Endothelial cell (in vitro differentiated cells): ENCODE measurements at places on chromosomes 7 and 10. TPM values are rescaled to one million over a fixed set of nuclear protein-coding genes. Genes with fewer than 3 reads are reported as not detected.

DNA sequence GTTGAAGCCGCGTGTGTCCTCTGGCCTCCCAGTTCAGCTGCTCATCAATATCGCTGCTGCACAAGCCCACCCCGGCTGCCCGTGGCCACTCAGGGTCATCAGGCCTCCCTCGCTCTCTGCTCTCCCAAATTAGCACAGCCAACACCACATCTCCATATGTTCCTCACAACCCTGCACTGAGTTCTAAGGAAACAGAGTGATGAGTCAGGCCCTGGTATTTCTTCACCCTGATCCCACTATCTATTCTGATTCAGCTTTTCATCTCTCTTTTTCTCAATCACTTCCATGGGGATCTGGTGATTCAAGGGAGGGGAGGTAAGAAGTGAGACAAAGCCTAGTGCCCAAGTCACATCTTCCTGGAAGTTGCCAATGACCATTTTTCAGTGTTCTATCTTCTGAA, 23.8 kb downstream of the CYTH3 start:
- H3K4me3 ChIP-seq: no peak overlapping the region
- no peak for DNase-seq
- H3K27me3 ChIP-seq: peaks cover 1% of the 10 kb centered on the region
- peaks cover 17% of the 10 kb centered on the region for H3K4me1 ChIP-seq
- no peak overlapping the region for H3K27ac ChIP-seq

- H3K27ac ChIP-seq: no peak overlapping the region
- no peak overlapping the region for H3K4me3 ChIP-seq
- H3K4me1 ChIP-seq: peaks cover 6% of the 10 kb centered on the region
- H3K27me3 ChIP-seq: no peaks in the 10 kb centered on the region
Observed at GRCh38 chr10:127012769-127013152, 107.5 kb downstream of the DOCK1 start.

- H3K4me3 ChIP-seq: no peak overlapping the region
- peaks cover 6% of the 10 kb centered on the region for H3K36me3 ChIP-seq
- no peak overlapping the region for H3K27ac ChIP-seq
Observed at GRCh38 chr10:124210263-124210662, 116.9 kb upstream of the CHST15 start.

DNA sequence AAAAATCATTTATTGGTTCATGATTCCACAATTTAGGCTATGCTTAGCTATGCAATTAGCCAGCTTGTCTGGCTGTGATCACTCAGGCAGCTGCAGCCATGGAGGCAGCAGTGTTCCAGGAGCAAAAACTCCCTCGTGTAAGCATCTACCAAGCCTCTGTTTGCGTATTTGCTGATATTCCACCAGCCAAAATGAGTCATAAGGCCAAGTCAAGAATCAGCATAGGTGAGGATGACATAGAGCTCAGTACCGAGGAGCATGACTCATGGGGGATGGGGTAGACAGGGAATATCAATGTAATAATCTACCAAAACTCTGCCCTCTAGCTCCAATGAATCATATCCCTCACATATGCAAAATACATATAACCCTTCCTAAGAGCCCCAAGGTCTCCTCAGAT, 63.3 kb downstream of the IMMP2L start:
- no peak for DNase-seq
- H3K27me3 ChIP-seq: no peaks in the 10 kb centered on the region

DNA sequence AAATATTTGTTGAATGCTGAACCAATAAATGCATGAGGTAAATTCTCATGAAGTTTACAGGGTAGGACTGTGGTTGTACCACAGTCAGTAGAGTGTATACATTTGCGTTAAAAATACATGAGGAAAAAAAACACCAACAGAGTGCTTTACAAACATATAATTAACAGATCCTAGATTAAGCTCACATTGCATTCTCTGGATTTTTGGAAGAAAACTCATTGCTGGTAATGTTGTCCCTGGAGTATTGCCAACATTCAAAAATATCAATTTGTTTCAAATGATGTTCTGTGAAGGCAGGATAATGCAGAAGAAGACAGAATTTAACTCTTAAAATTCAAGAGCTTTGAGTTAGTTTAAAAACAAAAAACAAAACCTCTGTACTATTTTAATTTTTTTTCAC, 95.5 kb downstream of the MBL2 start:
- H3K36me3 ChIP-seq: no peaks in the 10 kb centered on the region
- no peak for DNase-seq
- no peak overlapping the region for H3K27ac ChIP-seq
- H3K4me1 ChIP-seq: no peaks in the 10 kb centered on the region
- H3K4me3 ChIP-seq: no peak overlapping the region

DNA sequence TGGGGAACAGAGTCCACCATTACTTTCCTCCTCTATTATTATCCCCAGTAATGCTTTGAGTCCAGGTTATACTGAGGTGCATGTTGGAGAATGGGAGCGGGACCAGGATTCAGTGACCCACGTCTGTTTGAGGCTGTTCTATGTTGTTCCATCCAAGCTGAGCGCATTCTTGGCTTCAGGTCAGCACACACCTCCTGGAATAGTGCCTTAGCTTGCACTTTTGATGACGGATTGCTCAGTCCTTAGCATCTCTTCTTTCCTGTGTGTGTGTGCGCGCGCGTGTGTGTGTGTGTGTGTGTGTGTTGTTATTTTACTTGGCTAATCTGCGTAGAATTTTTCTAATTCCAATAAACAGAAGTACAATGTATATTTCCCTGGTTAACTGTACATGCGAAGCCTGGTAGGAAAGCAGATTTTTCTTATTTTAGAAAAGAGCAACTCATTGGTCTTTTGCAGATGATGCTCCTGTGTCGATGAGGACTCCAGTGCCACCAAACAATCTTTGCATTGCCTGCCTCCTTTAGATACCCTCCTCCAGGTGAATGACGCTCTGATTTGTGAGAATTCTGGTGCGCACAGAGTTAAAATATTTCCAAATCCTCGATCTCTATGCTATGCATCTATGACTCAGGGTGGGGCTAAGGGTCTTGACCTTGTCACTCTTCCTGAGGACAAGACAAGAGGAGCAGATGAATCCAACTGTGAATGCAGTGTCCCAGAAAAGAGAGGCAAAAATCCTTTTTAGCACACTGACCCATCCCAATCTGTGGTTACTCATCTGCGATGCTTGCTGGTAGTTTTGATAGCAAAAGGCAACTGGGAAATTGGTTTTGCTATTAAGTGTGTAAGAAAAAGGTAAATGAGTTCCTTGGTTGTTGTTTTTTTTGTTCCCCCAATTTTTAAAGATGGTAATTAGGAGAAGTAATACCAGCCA, 13.3 kb upstream of the CELF2 start:
- no peak overlapping the region for H3K27ac ChIP-seq
- no peaks in the 10 kb centered on the region for H3K36me3 ChIP-seq
- no peak overlapping the region for H3K4me3 ChIP-seq
- H3K4me1 ChIP-seq: peaks cover 15% of the 10 kb centered on the region
- H3K27me3 ChIP-seq: no peaks in the 10 kb centered on the region

- peaks cover 10% of the 10 kb centered on the region for H3K36me3 ChIP-seq
- H3K27ac ChIP-seq: peak overlapping the region; percentile 94
- H3K4me1 ChIP-seq: peaks cover 38% of the 10 kb centered on the region
- peak overlapping the region; percentile 51 for H3K4me3 ChIP-seq
- peaks cover 10% of the 10 kb centered on the region for H3K27me3 ChIP-seq
Observed at GRCh38 chr10:14781763-14782162, 7.1 kb upstream of the FAM107B start.

DNA sequence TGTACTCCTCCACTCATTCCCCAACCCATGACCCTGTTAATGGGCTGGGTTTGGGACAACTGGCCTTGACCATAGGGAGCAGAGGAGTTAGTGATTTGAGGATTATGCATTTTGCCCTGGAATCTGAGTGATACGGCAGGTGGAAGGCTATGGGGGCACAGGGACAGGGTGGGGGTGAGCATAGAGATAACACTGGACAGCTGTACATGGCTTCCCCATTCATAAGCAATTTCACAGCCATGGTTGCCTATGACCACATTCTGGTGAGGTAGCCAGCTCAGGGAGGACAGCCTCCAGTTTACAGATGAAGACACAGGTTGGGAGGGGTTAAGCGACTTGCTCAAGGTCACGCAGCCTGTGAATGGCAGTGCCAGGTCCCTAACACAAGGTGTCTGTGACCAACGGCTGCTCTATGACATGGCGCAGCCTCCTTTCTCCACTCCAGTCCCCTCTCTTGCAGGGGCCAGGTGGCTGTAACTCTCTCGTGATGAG, 319.5 kb downstream of the PLXNA4 start:
- H3K36me3 ChIP-seq: no peaks in the 10 kb centered on the region
- no peak for DNase-seq
- H3K4me1 ChIP-seq: no peaks in the 10 kb centered on the region
- no peaks in the 10 kb centered on the region for H3K27me3 ChIP-seq
- H3K27ac ChIP-seq: no peak overlapping the region

GRCh38 chr7:19560111-19560883, 148.5 kb downstream of the POLR1F start:
- DNase-seq: no peak
- no peak overlapping the region for H3K27ac ChIP-seq
- H3K27me3 ChIP-seq: no peaks in the 10 kb centered on the region
- no peaks in the 10 kb centered on the region for H3K4me1 ChIP-seq
- no peak overlapping the region for H3K4me3 ChIP-seq

DNA sequence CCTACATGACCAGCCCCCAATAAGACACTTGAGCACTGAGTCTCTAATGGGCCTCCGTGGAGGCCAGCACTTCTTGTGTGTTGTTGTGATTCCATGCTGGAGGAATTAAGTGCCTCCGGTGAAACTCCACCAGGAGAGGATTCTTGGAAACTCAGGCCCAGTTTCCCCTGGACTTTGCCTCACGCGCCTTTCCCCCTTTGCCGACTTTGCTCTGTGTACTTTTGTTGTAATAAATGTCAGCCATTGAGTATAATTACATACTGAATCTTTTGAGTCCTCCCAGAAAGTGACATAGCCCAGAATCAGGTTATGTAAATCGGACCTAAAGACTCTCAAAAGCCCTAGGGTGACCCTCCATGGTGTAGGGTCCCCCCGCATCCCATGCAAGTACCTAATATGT, 82.4 kb downstream of the DLG5 start:
- peaks cover 30% of the 10 kb centered on the region for H3K4me1 ChIP-seq
- peaks cover 37% of the 10 kb centered on the region for H3K36me3 ChIP-seq
- H3K27me3 ChIP-seq: peaks cover 6% of the 10 kb centered on the region

- no peak overlapping the region for H3K4me3 ChIP-seq
- H3K27ac ChIP-seq: no peak overlapping the region
- no peaks in the 10 kb centered on the region for H3K27me3 ChIP-seq
- no peak for DNase-seq
- peaks cover 16% of the 10 kb centered on the region for H3K36me3 ChIP-seq
Observed at GRCh38 chr10:128103229-128103714, 23.0 kb downstream of the MKI67 start.

The UCN3 gene
- not detected for total RNA-seq

The ADAM8 gene
- total RNA-seq: 1.5 TPM

The AKR1D1 gene
- not detected for total RNA-seq

The ADCY1 gene
- 50.7 TPM for total RNA-seq

The PGAM2 gene
- total RNA-seq: not detected

The TMEM273 gene
- 1.6 TPM for total RNA-seq

The VKORC1L1 gene
- total RNA-seq: 22.9 TPM

The FGL2 gene
- total RNA-seq: not detected

The TASOR2 gene
- total RNA-seq: 49.1 TPM
